ENCODE measurements at places on chromosomes 7 and 10. TPM values are rescaled to one million over a fixed set of nuclear protein-coding genes. Genes with fewer than 3 reads are reported as not detected.
A peak's percentile ranks its signal among the peaks of the same experiment; 100 is the strongest.

ENKUR gene
- 0.12 TPM for polyA plus RNA-seq

COBL gene
- not detected for polyA plus RNA-seq

CELF2 gene
- 64.2 TPM for polyA plus RNA-seq

TBXAS1 gene
- 93.3 TPM for polyA plus RNA-seq

FHIP2A gene
- polyA plus RNA-seq, result 10.5 TPM

FAM107B gene
- polyA plus RNA-seq, result 240 TPM

GDF2 gene
- not detected for polyA plus RNA-seq

DNA sequence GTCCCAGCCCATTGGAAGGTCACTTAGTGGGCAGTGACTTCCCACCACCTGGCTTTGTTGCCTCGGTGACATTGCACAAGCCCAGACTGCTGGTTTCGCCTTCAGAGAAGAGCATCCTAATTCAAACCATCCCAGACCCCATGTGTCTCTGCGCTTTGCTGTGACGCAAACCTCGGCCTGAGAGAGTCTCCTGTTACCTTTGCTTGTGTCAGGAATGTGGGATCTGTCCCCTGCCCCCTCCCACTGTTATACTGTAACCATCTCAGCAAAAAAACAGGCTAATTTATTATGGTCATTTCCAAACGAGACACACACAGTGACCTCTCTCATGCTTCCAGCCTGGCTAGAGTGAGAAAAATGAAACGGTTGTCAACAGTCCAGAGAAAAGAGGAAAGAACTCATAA lies 25.0 kb upstream of the AQP1 start:
- no peaks in the 10 kb centered on the region for H3K4me1 ChIP-seq
- no peaks in the 10 kb centered on the region for H3K27me3 ChIP-seq
- no peak overlapping the region for H3K27ac ChIP-seq
- H3K36me3 ChIP-seq, result no peaks in the 10 kb centered on the region

GRCh38 chr7:93751421-93751820 lies 139.1 kb downstream of the TFPI2 start:
- DNase-seq, result no peak
- H3K4me3 ChIP-seq, result no peak overlapping the region
- no peaks in the 10 kb centered on the region for H3K36me3 ChIP-seq
- no peaks in the 10 kb centered on the region for H3K27me3 ChIP-seq

DNA sequence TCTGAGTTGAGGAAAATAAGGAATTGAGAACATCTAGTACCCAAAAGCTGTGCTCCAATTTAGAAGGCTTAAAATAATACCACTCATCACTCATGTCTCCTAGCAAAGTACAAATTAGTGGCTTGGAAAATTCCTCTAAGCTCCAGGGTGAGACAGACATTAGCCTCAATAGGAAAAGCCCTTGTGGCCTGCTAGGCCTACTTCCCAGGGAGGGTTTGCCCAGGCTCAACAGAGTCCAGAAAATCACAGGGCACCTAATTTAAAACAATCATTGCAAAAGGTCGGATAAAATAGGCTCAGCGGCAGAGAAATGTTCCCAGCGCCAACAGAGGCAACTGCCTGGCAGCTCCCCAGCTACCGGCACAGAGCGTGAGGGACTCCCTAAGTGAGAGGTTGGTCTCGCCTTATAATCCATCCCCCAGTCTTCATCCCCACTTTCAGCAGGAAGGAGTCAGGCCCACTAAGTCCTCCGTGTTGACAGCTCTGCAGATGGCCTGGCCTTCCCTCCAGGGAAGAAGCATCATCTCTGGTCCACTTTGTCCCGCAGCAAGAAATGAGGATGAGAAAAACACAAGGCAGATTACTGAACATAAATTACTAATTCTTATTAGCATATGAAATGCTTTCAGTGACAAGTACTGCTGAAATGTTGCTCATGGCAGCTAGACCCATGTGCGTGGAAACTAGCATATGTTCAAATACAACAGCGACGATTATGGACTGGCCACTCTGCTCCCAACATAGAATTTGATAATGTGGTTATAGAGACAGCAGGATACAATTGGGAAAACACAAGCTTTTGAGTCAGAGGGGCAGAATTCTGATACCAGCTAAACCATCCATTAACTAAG lies 1177.7 kb upstream of the AUTS2 start:
- no peak overlapping the region for H3K4me3 ChIP-seq
- no peak for DNase-seq
- no peaks in the 10 kb centered on the region for H3K4me1 ChIP-seq
- H3K36me3 ChIP-seq, result no peaks in the 10 kb centered on the region
- no peak overlapping the region for H3K27ac ChIP-seq

DNA sequence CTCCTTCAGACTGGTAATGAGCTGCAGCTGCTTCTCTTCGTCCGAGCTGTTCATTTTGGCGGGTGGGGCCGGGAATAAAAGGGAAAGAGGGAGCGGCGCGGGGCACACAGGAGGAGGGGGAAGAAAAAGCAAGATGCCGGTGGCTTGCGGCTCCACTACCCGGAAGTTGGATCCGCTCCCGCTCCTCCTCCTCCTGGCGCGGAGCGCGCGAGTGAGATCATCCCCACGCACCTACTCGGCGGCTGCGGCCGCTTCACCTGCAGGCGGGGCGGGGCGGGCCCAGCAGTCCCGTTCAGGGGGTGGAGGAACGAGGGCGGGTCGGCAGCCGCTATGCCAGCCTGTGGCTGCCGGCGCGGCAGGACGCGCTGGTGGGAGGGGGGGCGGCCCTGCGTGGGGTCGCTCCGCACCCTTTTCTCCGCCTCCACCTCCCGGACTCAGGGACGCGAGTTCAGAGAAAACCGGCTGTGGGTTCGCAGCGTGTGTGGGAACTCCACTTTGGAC lies at the start of gene SHTN1:
TSS of gene SHTN1 (minus strand) at position 162 of the 501 bp plus-strand sequence. CDS start at position 54, 108 bp downstream.
- peaks cover 3% of the 10 kb centered on the region for H3K36me3 ChIP-seq
- no peak for DNase-seq
- no peak within 1 kb of the TSS for H3K27ac ChIP-seq
- H3K4me1 ChIP-seq, result peaks cover 5% of the 10 kb centered on the region

DNA sequence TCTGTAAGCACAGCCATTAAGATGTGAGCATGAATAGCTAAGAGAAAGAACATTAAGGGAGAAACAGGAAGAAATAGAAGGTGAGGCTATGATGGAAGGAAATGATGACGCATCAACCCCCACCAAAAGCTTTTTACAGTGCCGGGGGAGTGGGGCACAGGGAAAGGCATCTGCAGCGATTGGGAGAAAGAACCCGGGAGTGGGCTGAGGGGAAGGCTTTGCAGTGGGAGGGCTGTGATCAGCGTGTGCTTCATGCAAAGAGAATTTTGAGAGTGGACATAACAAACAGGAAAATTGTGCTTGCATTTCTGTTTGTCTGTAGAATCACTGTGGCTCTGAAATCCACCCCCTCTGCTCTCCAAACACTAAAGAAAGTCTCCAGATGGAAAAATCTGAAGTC lies 250.8 kb downstream of the KCNMA1 start:
- H3K36me3 ChIP-seq, result no peaks in the 10 kb centered on the region
- peak overlapping the region; percentile 1 for H3K4me3 ChIP-seq
- H3K27me3 ChIP-seq, result peaks cover 3% of the 10 kb centered on the region
- DNase-seq, result no peak
- peaks cover 11% of the 10 kb centered on the region for H3K4me1 ChIP-seq

DNA sequence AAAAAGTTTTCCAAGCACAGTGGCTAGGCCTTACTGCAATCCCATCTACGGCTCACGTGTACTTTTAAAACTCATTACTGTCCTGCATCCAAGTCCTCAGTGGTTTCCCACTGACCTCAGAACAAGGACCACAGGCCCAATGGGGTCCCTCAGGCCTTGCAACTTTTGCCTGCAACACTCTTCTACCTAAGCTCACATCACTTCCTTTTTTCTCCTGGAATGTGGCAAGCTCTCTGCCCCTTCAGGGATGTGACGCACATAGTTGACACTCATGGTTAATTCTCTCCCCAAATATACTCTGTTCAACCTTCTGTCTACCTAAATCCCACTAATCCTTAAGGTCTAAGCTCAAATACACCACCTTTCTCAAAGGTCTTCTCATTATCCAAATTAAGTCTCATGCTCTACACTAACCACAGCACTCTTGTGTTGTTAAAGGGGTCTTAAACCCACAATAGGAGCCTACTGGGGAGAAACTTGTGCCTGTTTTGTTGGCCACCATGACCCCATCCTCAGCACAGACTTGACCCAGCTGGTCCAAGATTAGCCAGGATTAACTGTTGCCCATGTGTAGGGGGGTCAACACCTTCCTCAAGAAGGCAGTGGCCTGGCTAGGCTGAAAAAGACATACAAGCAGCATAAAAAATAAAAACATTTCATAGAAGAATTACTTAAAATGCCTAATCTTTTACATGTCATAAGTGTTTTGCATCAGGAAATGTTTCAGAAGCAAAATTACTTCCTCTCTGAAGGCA lies 15.2 kb downstream of the HNRNPF start:
- H3K27ac ChIP-seq, result peak overlapping the region; percentile 80
- H3K36me3 ChIP-seq, result peaks cover 25% of the 10 kb centered on the region
- H3K27me3 ChIP-seq, result peaks cover 19% of the 10 kb centered on the region
- H3K4me1 ChIP-seq, result peaks cover 64% of the 10 kb centered on the region
- no peak for DNase-seq
- no peak overlapping the region for H3K4me3 ChIP-seq

DNA sequence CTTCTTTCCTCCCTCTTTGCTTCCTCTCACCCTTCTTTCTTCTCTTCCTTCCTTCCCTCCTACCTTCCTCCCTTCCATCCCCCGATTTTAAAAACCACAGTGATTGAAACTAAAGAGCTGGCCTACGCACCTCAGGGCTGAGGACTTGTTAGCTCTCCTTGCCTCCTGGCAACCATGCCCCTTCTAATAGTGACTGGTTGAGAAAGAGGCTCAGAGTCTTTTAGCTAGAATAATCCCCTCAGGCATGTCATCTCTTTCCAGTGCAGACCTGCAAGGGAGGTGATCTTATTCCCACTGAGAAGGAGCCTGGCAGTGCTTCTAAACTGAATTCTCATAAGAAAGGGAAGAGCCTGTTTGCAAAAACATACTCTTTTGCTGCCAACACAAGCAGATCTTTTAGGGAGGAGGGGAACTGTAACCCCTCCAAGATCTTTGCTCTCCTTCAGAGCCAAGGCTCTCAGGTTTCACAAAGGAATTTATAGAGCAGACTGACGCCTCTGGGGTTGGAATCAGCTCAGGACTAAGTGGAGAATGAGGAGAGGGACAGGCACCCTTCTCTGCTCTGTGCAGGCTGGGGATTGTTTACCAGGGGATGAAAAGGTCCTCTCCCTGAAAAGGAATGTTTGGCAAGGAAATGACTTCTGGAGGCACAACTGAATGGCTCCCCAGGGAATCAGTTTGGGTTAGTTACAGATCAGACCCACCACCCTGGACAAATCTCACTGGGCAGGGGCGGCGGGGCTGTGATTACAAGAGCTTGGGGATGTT lies 9.4 kb upstream of the ANKRD1 start:
- H3K36me3 ChIP-seq, result no peaks in the 10 kb centered on the region
- no peak overlapping the region for H3K27ac ChIP-seq
- no peak overlapping the region for H3K4me3 ChIP-seq
- peaks cover 4% of the 10 kb centered on the region for H3K27me3 ChIP-seq
- no peak for DNase-seq
- H3K4me1 ChIP-seq, result no peaks in the 10 kb centered on the region

- H3K36me3 ChIP-seq, result no peaks in the 10 kb centered on the region
- no peak overlapping the region for H3K4me3 ChIP-seq
- no peak for DNase-seq
Measured at GRCh38 chr10:113616244-113617074, 47.4 kb downstream of the NRAP start.

DNA sequence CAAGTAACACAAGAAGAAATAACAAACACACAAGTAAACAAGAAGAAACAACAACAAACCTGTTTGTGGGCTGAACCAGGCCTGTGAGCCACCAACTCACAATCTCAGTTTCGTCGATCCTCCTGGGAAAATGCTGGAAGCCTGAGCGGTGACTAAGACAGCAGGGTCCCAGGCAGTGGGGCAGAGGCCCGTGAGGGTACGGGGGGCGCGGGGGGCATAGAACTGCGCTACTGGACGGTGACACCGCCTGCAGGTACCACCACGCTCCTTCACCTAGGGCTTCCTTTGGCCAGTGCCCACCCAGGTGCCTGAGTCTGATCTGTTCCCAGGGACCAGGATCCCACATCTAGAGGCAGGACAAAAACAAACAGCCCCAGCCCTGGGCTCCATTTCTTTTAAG lies 3.4 kb upstream of the CALN1 start:
- H3K27me3 ChIP-seq, result peaks cover 2% of the 10 kb centered on the region
- H3K36me3 ChIP-seq, result no peaks in the 10 kb centered on the region
- no peak overlapping the region for H3K27ac ChIP-seq
- no peaks in the 10 kb centered on the region for H3K4me1 ChIP-seq
- no peak overlapping the region for H3K4me3 ChIP-seq

- no peak for DNase-seq
- H3K4me3 ChIP-seq, result no peak overlapping the region
- H3K36me3 ChIP-seq, result no peaks in the 10 kb centered on the region
Measured at GRCh38 chr7:47244692-47245091, 337.2 kb downstream of the TNS3 start.

DNA sequence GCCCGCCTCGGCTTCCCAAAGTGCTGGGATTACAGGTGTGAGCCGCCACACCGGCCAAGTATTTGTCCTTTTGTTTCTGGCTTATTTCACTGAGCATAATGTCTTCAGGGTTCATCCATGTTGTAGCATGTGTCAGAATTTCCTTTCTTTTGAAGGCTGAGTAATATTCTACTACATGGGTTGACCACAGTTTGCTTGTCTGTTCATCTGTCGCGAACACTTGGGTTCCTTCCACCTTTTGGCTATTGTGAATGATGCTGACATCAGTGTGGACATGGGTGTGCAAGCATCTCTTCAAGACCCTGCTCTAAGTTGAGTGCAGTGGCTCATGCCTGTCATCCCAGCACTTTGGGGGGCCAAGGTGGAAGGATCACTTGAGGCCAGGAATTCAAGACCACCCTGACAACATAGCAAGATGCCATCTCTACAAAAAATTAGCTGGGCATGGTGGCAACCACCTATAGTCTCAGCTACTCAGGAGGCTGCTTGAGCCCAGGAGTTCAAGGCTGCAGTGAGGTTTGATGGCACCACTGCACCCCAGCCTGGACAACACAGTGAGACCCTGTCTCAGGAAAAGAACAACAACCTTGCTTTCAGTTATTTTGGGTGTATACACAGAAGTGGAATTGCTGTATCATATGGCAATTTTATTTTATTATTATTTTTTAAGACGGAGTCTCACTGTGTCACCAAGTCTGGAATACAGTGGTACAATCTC lies 17.0 kb downstream of the CHST12 start:
- peaks cover 83% of the 10 kb centered on the region for H3K4me1 ChIP-seq
- DNase-seq, result no peak
- peak overlapping the region; percentile 63 for H3K4me3 ChIP-seq
- H3K27ac ChIP-seq, result peak overlapping the region; percentile 92

DNA sequence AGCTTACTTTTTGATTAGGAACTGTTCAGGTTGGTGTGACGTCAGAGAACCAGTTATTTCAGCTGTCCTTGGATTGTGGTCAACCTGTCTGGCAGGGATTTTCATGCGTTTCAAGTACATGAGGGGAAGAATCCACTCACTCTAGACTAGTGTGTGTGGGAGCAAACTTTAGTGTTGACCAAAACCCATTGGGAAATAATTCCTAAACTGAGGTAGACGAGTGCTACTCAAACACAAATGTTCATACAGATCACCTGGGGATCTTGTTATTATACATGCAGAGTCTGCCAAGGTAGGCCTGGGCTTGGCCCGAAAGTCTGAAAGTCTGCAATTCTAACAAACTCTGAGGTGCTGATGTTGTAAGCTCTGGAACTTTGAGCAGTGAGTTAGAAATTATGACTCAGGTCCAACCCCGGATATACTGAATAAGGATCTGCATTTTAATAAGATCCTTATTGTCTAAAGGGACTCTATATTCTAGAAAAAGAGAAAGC lies 111.1 kb upstream of the CREB5 start:
- H3K36me3 ChIP-seq, result no peaks in the 10 kb centered on the region
- H3K27ac ChIP-seq, result no peak overlapping the region
- no peak for DNase-seq
- peaks cover 2% of the 10 kb centered on the region for H3K27me3 ChIP-seq
- H3K4me3 ChIP-seq, result no peak overlapping the region

Data from immature natural killer cell (primary cell).